Hypothalamus (tissue), 51 donors: ENCODE measurements at places on chromosomes 16 and 17.

DNA sequence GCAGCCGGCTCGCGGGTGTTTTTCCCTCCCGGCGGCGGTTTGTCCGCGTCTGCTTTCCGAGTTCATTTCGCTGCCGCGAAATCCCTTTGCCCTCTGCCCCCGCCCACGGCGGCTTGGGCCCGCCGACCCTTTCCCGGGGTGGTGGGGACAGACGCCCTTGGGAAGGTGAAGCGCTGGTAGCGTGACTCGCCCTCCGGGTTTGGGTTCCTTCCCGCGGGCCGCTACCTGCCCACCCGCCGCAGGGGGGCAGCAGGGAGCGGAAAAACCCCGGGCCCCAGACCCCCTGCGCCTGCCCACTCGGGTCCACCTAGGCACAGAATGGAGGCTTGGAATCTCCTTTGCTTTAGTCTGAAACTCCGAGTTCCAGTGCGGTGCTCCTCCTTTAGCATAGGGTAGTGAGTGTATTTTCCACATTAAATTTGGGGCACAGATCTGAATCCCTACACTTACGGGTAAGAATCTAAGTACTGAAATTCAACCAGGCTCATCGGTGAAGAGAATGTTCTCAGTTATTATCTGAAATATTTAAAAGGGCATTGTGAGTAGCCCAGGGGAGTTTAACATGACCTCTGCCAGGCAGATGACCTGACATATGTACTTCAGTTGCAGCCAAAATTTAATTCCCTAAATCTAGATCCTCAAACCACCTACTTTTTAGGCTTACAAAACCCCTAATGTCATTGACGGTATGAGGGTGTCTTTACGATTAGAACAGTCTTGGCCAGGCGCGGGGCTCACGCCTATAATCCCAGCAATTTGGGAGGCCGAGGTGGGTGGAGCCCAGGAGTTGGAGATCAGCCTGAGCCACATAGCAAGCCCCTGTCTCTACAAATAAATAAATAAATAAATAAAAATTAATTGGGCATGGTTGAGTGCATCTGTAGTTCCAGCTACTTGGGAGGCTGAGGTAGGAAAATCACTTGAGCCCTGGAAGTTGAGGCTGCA is 1.0 kb downstream of the NME2 start:
- DNase-seq = peak; percentile 27

DNA sequence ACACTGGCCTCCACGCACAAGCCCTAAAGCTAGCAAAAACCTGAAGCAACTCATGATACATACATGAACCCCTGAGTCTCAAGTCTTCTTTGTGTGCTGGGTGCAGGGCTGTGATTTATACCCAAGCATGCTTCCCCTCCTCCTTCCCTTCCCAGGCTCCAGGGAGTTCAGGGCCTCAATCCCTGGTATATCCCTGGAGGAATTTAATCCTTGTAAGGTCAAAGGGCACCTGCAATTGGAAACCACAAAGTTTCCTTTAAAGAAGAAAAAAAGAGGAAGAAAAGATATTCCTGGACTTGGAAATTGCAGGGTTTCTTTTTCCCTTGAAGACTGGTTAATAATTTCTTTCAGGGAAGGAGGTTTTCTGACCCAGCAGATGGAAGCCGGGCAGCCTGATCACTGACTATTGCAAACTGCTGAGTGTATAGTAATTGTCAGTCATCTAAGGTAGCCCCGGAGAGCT is 182.3 kb downstream of the AATF start:
- DNase-seq = no peak

GRCh38 chr17:39938140-39938869 is 10.8 kb downstream of the LRRC3C start:
- DNase-seq = no peak

- no peak for DNase-seq
Measured at GRCh38 chr16:66254751-66255150, 111.7 kb upstream of the CDH5 start.

- no peak for DNase-seq
Measured at GRCh38 chr16:7597677-7598076, 265.0 kb downstream of the RBFOX1 start.

GRCh38 chr16:65308506-65308905 is 186.6 kb upstream of the CDH11 start:
- DNase-seq = no peak

DNA sequence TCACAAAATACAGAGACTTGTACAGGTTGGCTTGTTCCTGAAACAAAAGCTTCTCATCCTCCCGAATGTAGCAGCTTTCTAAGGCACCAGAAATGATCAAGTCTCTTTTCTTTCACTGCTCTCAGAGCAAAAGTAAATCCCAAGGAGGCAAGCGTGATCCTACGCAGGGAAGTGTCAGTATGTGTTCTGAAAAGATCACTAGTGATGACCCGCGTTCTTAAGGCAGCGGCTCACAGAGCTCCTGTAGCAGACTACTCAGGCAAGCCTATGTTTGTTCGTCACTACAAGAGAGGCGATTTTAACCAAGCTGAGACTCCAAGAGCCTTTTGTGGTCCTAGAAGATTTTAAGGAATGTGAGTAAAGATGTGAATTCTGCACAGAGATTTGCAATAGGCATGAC is 34.5 kb downstream of the WIPI1 start:
- DNase-seq = no peak

DNA sequence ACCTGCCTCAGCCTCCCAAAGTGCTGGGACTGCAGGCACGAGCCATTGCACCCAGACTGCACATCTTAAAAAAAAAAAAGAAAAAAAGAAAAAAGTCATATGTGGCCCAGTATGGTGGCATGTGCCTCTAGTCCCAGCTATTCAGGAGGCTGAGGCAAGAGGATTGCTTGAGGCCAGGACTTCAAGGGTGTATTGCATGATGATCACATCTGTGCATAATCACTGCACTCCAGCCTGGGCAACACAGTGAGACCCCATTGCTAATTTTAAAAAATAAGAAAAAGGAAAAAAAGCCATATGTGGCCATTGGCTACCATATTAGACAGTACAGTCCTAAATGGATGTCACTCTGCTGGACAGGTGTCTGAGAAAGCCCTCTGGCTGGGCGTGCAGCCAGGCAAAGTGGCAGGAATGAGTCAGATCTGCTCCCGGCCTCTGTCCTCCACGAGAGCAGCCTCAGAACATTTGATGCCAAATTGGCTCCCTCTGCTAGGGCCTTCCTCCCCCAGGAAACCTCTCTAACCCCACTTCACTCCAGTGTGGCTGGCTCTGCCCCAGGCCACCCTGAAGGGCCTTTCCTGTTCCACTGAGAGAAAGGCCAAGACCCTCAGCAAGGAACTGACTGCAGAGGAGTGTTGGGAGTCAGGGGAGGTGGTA is 14.7 kb downstream of the CA7 start:
- DNase-seq = peak; percentile 12

- no peak for DNase-seq
Measured at GRCh38 chr17:63309021-63309420, 137.1 kb downstream of the CYB561 start.

GRCh38 chr16:3058139-3059030 is 7.1 kb upstream of the IL32 start:
- peak; percentile 33 for DNase-seq

- no peak for DNase-seq
Measured at GRCh38 chr16:27330542-27330941, 16.8 kb downstream of the IL4R start.
